Panc1 (cell line): ENCODE measurements at places on chromosomes 16 and 17.

- DNase-seq, result no peak
Measured at GRCh38 chr16:6905601-6906000, 427.0 kb upstream of the RBFOX1 start.

DNA sequence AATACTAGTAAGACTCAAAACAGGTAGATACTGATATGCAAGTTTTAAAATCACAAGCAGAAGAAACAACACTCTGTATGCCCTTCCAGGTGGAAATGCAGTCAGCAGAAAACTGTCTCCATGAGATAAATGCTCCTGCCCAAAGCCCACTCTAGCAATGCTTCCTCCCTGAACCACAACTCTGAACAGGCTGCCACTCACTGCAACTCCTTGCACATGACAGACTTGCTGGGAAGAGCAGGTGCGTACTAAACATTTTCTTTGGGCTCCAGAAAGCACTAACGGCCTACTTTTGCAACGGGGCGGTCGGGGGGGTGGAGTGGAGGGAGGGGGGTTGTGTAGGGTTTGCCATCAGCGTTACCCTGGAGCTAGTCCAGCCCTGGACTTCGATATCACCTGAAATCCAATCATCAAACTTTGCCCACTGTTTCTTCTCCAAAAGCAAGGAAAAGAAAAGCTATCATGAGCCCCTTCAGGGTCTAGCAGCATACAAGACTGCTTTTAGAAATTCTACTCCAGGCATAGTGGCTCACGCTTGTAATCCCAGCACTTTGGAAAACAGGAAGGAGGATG is 46.1 kb downstream of the ANKRD11 start:
- DNase-seq, result no peak

- no peak for DNase-seq
Measured at GRCh38 chr17:79415909-79416308, 194.9 kb downstream of the RBFOX3 start.

GRCh38 chr17:75061618-75062017 is 14.6 kb downstream of the KCTD2 start:
- DNase-seq, result no peak

GRCh38 chr16:70695331-70696070 is 9.6 kb upstream of the MTSS2 start:
- no peak for DNase-seq

DNA sequence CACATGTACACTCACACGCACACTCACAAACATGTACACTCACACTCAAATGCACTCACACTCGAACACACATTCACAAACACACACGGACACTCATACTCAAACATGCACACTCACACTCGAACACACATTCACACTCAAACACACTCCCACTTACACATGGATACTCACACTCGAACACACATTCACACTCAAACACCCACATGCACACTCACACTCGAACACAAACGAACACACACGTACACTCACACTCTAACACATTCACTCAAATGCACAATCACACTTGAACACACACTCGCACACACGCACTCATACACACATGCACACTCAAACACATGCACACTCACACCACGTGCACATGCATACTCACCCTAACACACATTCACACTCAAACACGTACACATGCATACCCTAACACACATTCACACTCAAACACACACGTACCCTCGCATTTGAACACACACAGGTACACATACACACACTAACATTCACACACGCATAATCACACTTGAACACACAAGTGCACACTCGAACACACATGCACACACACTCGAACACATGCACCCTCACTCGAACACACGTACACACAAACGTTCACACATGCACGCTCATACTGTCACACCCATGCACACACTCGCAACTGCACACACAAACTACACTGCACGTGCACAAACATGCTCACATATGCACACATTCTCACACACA is 41.8 kb downstream of the CFAP20 start:
- DNase-seq, result no peak

DNA sequence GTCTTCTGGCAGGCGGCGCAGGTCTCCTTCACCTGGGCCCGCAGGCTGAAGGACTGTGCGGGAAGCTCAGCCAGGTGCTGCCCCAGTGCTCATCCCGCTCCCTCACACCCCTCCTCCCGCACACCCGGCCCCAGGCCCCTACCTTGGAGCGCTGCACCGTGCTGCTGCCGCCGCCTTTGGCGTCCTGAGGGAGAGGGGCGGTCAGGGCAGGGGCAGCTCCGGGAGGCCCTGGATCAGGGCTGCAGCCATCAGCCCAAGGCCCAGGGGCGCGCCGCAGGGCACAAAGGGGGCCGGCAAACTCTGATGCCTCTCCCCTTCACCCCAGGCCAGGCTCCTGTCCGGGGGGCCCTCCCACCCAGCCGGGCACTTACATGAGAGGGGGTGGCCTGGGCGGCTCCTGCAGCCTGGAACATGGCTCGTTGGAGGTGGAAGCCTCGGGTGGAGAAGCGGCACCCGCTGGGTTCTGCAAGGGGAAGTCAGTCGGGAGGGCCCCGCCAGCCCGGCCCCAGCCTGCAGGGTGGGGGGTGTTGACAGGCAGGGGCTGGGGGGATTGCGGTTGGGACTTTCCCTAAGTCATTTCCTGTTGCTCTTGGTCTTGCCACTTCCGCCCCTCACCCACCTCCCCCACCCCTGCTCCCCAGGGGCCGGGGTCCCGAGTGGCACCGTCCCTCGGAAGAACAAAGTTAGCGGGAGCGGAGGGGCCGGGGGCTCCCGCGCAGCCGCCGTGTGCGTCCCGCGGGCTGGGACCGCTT is 863 bp downstream of the LIMD2 start:
- DNase-seq, result no peak

DNA sequence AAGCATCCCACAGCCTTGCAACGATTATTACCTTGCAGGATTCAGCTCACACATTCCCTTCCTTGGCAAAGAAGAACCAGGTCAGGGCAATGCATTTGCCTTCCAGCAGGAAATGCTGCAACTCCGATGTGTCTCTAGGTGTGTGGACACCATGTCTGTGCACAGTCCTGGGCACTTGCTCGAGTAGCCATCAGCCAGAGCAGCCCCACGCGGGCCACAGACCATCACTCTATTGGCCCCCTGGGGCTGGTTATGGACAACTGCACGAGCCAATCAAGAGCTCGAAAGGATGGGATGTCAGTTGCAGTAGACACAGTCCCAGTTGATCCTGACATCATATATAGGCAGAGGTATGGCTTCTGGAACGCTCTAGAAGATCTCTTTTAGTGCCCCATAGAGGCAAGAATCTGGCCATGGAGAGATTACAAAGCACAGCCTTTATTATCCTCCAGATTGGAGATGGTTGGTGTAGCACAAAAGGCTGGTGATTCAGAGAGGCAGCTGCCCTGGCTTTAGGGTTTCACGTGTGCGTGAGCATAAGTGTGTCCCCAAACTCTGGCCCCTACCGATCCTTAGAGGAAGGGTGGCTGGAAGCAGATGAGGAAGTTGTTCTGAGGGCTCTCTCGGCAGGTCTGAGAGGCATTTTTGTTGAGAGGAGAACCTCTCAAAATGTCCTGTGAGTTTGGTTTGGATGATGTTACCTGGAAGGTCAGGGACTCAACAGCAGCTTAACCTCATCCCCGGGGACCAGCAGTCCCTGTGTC is 403.8 kb downstream of the SEC14L1 start:
- no peak for DNase-seq

DNA sequence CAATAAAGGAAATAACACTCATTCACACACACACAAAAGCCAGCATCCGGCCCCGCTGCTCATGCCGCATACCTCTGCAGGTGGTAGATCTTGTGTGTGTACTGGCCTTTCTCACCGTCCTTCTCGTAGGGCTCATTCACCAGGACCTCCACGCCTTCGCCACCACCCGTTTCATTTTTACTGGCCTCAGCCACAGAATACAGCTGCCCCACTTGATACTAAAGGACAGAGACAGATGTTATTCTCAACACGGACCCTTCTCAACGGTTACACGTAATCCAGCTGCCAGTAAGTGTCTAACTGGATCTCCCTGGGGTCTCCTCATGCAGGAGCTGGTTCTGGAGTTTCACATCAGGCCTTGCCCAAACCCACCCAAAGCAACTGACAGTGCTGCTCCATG is 9.7 kb downstream of the PITPNA start:
- no peak for DNase-seq

GRCh38 chr16:69942627-69943170 is 8.4 kb upstream of the CLEC18A start:
- no peak for DNase-seq

- no peak for DNase-seq
Measured at GRCh38 chr16:47970291-47970931, 185.4 kb downstream of the ABCC12 start.
